Left colon (tissue), 2 donors: ENCODE measurements at places on chromosomes 5 and 9. TPM values are rescaled to one million over a fixed set of nuclear protein-coding genes. Genes with fewer than 3 reads are reported as not detected.

GRCh38 chr9:129280236-129280622, 102.2 kb upstream of the IER5L start:
- DNase-seq = peak; percentile 11

DNA sequence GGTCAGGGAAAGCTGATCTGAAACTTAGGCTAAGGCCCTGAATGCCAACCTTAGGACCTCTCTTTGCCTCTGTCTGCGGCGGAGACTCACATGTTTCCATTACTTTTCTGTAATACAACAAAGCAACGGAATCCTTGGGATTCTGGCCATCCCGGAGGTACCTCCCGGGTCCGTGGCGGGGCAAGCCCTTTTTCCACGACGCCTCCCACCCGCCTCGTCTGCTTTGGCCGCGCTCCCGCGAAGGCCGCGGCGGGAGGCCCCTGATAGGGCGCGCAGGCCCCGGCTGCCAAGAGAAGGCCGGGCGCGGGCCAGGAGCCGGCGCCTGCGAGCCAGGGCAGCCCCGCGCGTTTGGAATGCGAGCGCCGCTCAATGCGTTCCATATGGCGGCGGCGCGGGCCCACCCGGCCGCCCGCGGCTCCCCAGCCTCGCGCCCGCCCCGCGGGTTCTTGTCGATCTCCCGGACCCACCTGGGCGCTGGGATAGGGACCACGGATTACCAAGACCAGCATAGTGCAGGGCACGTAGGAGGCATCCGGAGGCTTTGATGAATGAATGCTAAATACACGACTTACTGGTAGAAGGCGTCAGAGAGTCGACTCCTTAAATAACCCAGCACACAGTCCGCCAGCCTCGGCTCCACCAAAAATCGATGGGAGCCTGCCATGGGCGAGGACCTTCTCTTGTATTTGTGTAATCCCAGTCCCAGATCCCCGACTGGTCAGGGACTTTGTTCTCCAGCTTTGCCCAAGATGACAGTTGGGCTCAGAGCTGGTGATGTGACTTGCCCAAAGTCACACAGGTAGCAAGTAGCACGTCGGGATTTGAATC, 17.5 kb upstream of the PHF19 start:
- DNase-seq = no peak

OMD gene
- 1.6 TPM for total RNA-seq

ANKRD18A gene
- total RNA-seq = 12.2 TPM

NRARP gene
- total RNA-seq = 181 TPM

DNA sequence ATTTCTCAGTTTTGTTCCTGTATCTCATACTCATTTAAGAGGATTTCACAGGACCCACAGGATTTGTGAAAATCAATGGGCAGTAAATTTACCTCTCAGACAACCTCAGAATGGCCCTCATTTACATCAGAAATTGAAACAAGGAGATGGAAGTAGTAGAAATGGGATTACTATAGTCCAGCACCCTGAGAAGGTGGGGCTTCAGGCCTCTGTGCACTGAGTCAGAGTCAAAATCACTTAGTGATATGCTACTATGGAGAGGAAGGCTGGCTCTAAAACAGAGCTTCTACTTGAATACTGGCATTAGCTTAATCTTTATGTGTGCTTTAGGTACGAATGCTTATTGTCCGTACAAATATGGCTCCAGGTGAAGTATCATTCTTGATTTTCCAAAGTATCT, 159.3 kb downstream of the CEP120 start:
- no peak for DNase-seq

SNCAIP gene
- 0.95 TPM for total RNA-seq

SLC34A3 gene
- total RNA-seq = not detected
